Activated naive CD8-positive, alpha-beta T cell treated with anti-CD3 and anti-CD28 coated beads for 36 hours (primary cell): ENCODE measurements at places on chromosomes 13 and 19.
A peak's percentile ranks its signal among the peaks of the same experiment; 100 is the strongest.

- no peaks in the 10 kb centered on the region for H3K36me3 ChIP-seq
- peaks cover 2% of the 10 kb centered on the region for H3K4me1 ChIP-seq
- H3K4me3 ChIP-seq = no peak overlapping the region
- DNase-seq = no peak
Observed at GRCh38 chr13:91133941-91134802, 213.3 kb upstream of the MIR17HG start.

- H3K36me3 ChIP-seq = no peaks in the 10 kb centered on the region
- H3K27ac ChIP-seq = no peak overlapping the region
- H3K4me3 ChIP-seq = no peak overlapping the region
- H3K27me3 ChIP-seq = no peaks in the 10 kb centered on the region
- H3K4me1 ChIP-seq = no peaks in the 10 kb centered on the region
Observed at GRCh38 chr13:47519626-47520025, 481.4 kb downstream of the SUCLA2 start.

- H3K4me3 ChIP-seq = no peak overlapping the region
- H3K4me1 ChIP-seq = peaks cover 41% of the 10 kb centered on the region
- peaks cover 73% of the 10 kb centered on the region for H3K36me3 ChIP-seq
- H3K27me3 ChIP-seq = no peaks in the 10 kb centered on the region
Observed at GRCh38 chr19:36222503-36222902, 7.6 kb downstream of the ZNF146 start.

DNA sequence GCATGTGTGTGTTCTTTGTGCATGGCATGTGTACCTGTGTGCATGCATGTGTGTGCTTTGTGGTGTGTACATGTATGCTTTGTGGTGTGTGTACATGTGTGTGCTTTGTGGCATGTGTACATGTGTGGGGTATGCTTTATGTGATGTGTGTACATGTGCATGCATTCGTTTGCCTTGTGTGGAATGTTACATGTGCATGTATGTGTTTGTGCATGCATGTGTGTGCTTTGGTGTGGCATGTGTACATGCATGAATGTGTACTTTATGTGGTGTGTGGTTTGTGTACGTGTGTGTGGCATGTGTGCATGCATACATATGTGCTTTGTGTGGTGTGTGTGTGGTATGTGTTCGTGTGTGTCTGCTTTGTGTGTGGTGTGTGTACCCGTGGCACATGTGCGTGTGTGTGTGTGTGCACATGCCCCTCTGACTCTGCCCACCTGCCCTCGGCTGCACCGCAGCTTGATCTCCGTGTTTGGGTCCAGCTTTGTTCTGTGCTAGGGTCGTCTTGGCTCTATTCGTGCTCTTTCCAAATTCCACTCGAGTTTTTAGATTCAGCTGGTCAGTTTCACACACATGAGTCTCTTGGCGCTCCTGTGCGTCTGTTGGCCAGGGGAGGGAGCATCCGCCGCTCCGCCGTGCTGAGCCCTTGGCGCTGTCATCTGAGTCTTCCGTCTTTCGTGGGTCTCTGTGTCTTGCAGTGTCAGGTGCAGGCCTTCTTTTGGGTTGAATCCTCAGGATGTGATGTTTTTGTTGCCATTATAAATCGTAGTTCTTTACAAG, 46.5 kb upstream of the TFDP1 start:
- H3K4me1 ChIP-seq = no peaks in the 10 kb centered on the region
- no peaks in the 10 kb centered on the region for H3K27me3 ChIP-seq
- no peak overlapping the region for H3K4me3 ChIP-seq
- DNase-seq = no peak
- no peak overlapping the region for H3K27ac ChIP-seq

GRCh38 chr13:65913173-65913572, 1317.0 kb downstream of the PCDH9 start:
- H3K4me3 ChIP-seq = no peak overlapping the region
- no peak for DNase-seq
- no peak overlapping the region for H3K27ac ChIP-seq
- no peaks in the 10 kb centered on the region for H3K4me1 ChIP-seq
- no peaks in the 10 kb centered on the region for H3K27me3 ChIP-seq

DNA sequence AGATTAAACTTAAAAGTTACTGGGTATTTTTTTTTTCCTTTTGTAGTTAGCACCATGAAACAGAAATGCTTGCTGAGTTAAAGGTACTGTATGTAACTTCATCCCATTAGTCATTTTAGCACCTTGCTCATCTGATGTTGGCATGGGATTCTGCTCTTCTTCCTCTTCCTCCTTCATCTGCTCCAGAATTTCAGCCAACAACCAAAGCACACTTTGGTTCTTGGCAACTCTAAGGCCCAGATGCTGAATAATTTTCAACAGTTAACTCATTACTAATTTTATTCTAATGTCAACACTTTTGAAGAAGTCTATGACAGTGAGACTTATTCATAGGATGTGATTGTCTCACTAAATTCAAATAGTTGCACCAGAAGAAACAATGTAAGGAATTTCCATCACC, 359.2 kb downstream of the KCTD12 start:
- H3K4me3 ChIP-seq = no peak overlapping the region
- no peak for DNase-seq
- H3K27ac ChIP-seq = no peak overlapping the region
- H3K27me3 ChIP-seq = peaks cover 7% of the 10 kb centered on the region

GRCh38 chr19:8453616-8454015, 8.8 kb downstream of the HNRNPM start:
- H3K4me1 ChIP-seq = peaks cover 74% of the 10 kb centered on the region
- DNase-seq = no peak
- peak overlapping the region; percentile 56 for H3K27ac ChIP-seq

DNA sequence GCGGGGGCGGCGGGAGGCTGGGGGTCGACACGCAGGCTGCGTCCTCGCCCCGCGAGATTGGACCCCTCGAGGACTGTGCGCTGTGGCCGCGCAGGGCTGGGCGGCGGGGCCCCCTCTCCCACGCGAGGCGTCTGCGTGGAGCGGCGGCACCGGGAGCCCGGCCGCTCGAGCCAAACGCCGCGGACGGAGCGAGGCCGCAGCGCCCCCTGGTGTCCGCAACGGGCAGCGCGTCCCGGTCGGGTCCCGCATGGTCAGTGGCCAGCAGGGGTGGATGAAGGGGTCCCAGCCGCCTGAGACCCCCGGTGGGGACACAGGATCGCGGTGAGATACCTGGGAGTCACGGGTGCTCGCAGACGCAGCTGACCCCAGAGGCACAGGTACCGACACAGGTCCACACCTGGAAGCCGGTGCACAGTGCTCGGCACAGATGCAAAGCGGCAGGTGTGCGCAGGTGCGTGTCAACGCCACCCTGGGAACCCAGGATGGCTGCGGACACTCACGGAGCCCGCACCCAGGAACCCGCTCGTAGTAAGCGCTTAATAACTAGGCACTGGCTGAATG, 2.1 kb upstream of the CIRBP start:
- H3K4me1 ChIP-seq = peaks cover 59% of the 10 kb centered on the region
- H3K27me3 ChIP-seq = peaks cover 4% of the 10 kb centered on the region
- H3K4me3 ChIP-seq = peak overlapping the region; percentile 61
- H3K27ac ChIP-seq = peak overlapping the region; percentile 45

GRCh38 chr19:18044825-18045304, 36.9 kb downstream of the ARRDC2 start:
- H3K27ac ChIP-seq = peak overlapping the region; percentile 60
- H3K36me3 ChIP-seq = no peaks in the 10 kb centered on the region

- H3K27me3 ChIP-seq = no peaks in the 10 kb centered on the region
- peak; percentile 51 for DNase-seq
- peaks cover 72% of the 10 kb centered on the region for H3K4me1 ChIP-seq
- H3K36me3 ChIP-seq = peaks cover 37% of the 10 kb centered on the region
- H3K27ac ChIP-seq = peak overlapping the region; percentile 90
- H3K4me3 ChIP-seq = no peak overlapping the region
Observed at GRCh38 chr19:39937094-39937720, 2.8 kb upstream of the FCGBP start.

GRCh38 chr13:51717786-51718398, 86.1 kb downstream of the DHRS12 start:
- no peaks in the 10 kb centered on the region for H3K27me3 ChIP-seq
- no peak for DNase-seq
- no peak overlapping the region for H3K27ac ChIP-seq
- H3K4me3 ChIP-seq = no peak overlapping the region
